ENCODE measurements at places on chromosomes 11 and 22.

DNA sequence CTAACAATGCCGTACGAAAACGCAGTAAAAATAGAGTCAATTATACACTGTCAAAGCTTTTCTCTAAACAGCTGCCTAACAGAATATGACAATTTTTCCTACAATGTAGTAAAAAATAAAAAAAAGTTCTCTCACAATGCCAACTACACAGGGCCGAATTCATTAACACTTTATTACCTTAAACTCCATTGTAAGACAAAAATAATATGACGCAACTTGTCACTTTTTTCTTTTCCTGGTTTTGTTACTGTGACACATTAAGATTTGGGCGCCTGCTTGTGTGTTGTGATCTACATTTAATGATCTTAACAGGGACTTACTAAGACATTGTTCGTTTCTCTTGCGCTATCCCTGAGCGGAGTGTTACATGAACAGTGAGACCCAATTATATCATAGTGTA lies 204.1 kb downstream of the INSC start:
- no peak for DNase-seq

- DNase-seq, result no peak
Observed at GRCh38 chr22:46687048-46687444, 51.0 kb downstream of the CERK start.

GRCh38 chr11:111258046-111258445 lies 12.5 kb downstream of the POU2AF2 start:
- no peak for DNase-seq

GRCh38 chr11:64790205-64791095 lies 12.1 kb upstream of the SF1 start:
- no peak for DNase-seq

- no peak for DNase-seq
Observed at GRCh38 chr11:130403271-130403804, 25.1 kb downstream of the ADAMTS8 start.

- no peak for DNase-seq
Observed at GRCh38 chr11:114017723-114018122, 41.8 kb upstream of the ZBTB16 start.

DNA sequence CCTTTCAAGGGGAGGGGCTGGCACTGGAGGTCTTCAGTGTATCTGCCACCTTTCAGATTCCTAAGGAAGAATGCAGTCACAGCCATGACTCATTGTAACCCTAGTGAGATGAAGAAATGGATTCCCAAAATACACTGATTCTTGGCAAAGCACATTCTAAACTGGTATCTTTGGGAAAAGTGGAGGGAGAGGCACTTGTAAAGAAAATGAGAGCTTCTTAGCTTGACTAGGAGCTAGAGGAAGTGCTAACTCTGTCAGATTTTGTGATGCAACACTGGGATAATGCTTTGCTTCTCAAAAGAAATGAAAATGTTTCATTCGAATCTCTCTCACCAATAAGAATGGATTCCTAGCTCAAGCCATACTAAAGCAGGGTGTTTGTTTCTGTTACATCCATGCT lies 14.3 kb downstream of the NRIP3 start:
- DNase-seq, result no peak

DNA sequence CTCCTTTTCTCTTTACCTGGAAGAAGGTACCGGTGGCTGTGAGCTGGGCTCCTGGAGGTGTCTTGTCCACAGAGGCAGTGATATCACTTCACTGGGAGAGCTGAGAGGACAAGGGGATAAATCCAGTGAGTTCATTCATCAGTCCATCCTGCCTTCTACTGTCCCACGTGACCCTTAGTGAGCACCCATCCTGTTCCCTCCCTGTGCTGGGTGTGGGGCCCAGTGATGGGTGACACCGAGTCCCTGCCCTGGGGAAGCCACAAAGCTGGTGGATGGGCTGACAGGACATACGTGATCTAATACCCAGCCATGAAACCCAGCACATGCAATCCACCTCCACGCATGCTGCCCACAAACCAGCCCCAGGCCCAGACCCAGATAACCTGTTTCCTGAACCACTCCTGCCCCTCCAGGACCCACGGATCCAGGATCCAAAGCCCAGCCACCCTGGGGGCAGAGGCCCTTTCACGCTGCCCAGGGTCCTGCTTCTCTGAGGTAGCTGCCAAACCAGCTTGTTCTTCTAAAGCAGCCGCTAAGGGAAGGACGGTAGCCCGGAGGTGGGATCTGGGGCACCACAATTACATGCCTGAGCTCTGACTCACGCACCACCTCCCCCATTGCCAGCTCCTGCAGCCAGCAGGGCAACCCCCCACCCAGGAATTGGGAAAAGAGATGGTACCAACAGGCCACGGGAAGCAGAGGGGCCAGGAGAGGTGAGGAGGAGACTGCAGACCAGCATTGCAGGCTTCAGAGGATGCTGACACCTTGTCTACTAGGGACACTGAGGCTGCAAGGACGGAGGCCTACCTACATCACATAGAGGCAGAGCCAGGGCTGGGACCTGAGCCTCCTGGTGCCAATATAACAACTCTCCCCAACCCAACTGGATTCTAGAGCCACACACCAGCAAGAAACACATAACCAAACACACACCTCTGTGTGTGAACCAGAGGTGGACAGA lies 35.2 kb downstream of the GDPD5 start:
- DNase-seq, result no peak

DNA sequence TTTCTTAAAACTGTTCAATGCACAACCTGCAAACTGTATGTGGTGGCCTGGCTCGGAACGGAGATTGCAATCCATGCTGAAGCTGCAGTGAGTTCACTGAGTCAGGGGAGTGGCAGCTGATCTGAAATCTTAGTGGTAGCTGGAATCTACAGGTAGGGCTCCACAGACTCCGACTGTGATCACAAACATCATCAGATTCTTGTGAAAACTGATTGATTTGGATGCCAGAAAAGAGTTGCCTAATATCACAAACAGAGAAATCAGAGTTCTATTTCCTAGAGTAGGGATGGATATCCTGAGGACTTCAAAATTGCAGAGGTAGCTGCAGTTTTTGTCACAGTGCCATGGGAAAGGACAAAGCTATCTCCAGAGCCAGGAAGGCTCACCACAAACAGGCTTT lies 57.5 kb upstream of the SC5D start:
- DNase-seq, result no peak
